ENCODE measurements at places on chromosomes 11 and 22.
A peak's percentile ranks its signal among the peaks of the same experiment; 100 is the strongest.

DNA sequence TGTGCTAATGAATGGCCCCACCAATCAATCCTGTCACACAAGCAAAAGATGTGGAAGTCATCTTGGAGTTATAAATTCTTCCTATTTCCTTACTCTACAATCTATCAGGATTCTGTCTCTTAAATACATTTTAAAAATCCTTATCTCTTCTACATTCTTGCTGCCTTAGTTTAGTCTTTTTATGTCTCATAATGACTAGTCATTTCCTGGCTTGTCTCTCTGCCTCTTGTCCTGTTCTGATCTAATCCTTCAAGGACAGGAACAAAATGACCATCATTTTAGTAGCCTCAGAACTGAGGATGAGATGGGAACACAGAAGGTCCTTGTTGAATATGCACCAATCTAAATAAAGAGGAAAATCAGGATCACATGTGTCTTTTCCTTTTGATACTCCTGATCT, 56.6 kb upstream of the LIN7C start:
- DNase-seq, result peak; percentile 26

- no peak for DNase-seq
Observed at GRCh38 chr11:74092425-74092824, 78.4 kb downstream of the C2CD3 start.

DNA sequence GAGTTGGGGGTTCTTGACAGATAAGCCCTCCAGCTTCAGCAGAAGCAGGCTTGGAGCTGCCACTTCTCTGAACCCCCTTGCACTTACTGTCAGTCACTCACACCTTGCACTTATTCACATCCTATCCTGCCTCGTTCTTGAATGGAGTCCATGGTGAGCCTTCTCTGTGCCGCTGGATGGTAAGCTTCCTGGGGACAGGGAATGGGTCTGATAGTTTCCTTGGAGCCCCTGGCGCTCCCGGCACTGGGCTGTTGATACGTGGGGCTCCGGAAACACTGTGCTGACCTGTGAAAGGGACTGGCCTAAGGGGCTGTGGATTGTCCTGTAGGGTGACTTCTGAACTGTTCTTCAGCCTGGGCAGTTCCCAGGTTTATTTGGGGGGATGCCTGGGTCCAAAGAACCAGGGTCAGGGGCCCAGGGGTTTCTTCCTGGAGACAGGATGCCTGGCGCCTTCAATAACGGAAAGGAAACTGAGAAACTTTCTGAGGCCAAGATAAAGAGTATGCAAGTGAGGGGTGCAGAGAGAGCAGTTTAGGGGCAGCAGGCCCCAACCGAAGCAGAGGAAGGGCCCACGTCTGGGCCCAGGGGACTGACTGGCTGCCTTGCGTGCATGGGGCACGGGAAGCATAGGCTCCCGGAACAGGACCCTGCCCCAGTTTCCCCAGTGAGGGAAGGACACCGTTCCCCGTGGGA, 709 bp upstream of the ST3GAL4 start:
- DNase-seq, result no peak

DNA sequence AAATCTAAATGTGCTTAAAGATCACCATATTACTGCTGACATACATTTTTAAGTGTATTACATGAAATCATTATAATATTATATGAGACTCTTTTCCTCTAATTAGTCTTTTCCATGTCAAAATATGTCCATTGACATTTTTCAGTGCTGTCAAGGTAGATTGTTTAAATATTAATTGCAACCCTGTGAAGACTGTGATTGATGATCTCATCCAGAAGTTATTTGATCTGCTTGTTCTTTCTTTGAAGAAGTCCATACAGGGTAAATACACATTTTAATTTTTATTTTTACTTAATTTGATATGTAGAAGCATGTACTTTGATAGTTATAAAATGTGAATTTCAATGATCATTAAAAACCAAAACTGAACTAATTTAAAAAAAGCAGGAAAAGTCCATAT, 38.4 kb downstream of the DYNC2H1 start:
- DNase-seq, result no peak

- no peak for DNase-seq
Observed at GRCh38 chr11:70415642-70416395, 17.5 kb downstream of the CTTN start.

DNA sequence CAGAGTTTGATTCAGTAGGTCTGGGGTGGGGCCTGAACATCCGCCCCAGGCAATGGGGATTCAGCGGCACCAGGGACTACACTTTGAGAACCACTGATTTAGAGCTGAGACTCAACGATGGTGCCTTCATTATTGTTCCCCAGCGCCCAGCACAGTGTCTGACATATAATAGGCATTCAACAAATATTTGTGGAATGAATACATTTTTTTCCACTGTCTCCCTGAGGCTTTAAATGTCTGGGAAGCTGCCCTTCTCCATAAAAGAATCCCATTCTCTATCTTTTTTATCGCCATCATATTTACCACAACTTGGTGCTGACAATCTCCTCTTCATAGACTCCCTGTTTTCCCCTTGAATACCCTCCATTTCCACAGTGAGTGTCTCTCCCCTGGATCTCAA, 23.6 kb upstream of the LMO2 start:
- no peak for DNase-seq

DNA sequence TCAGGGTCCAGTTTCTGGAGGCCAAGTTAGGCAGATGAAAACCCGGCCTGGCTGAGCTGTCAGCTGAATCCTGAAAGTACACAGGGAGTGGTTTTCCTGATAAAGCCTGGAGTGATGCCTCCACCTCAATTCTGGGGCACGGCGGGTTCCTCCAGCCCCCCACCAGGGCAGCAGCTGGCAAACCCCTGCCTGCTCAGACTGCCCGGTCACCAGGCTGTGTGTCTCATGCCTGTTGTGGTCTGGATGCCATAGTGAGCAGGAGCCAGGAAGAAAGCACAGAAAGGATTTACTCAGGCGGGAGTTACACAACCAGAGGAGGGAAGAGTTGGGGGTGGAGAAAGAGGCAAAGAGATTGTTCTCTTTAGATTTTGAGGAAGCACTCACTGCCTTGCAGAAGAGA, 119.9 kb upstream of the RASSF10 start:
- peak; percentile 96 for DNase-seq

GRCh38 chr11:45477588-45477987, 187.8 kb downstream of the CHST1 start:
- DNase-seq, result no peak

GRCh38 chr22:28773461-28773867, 969 bp downstream of the CCDC117 start:
- peak; percentile 44 for DNase-seq

- DNase-seq, result no peak
Observed at GRCh38 chr11:82930229-82930628, 28.7 kb downstream of the DDIAS start.

DNA sequence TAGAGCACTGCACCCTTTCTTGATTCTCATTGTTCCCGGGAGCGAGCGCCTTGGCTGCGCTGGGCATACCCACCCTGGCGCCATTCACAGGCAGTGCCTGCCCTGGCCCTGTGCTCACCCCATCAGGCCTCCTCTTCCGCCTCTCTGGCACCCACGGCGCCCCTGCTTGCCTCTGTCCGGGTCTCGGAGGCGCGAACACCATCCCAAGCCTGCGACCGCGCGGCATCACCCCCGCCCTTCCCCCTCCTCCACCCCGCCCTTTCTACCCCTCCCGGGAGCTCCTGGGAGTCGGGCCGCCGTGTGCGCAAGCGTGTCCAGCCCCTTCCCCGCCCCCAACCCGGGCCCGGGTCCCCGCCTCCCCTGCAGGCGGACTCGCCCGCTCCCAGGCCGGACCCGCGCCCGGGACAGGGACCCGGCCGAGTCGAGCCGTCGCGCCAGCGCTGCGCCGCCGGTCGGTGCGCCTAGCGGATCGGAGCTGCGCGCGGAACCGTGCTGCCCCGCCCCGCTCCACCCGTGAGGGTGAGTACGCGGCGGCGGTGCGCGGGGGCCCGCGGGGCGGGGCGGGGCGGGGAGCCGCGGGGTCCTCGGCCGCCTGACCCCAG, at the start of gene ST3GAL4:
Gene ST3GAL4 (plus strand): TSS at position 363 of the 602 bp plus-strand sequence. CDS start 50,470 bp downstream, outside the sequence.
- peak; percentile 58 for DNase-seq

DNA sequence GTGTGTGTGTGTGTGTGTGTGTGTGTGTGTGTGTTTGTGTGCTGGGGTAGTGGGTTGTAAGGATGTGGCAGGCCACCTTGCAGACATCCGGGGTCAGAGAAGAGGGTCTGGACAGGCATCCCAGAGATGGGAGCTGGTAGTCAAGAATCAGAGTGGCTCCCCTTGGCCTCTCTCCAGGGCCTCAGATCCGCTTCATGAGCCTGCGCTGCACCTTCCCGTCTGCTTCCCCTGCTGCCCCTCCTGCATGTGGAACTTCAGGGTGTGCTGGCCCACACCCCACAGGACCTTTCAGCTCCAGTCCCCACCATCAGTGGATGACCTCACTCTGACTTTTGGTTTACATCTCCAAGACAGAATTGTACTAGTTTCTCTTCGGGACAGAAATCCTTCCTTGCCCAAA, 31.2 kb downstream of the TREH start:
- DNase-seq, result no peak

DNA sequence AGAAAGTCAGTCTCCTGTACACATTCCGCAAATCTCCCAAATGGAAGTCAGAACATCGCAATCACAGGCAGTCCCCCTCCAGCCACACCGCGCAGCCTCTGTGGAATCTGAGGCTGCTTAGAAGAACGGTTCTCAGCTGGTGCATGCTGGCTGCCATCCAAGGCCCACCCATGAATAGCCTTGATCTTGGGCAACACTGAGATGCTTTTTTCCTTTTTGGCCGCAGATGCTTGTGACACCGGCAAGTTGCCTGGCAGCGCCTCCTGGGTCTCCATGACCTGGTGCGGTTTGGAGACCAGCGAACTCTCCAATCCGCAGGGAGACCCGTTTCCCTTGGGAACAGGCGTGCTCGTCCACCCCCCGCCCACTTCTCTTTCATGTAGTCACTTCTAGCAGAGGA, 26.3 kb upstream of the PHF21B start:
- peak; percentile 59 for DNase-seq

- no peak for DNase-seq
Observed at GRCh38 chr11:17702876-17703275, 16.5 kb upstream of the MYOD1 start.

DNA sequence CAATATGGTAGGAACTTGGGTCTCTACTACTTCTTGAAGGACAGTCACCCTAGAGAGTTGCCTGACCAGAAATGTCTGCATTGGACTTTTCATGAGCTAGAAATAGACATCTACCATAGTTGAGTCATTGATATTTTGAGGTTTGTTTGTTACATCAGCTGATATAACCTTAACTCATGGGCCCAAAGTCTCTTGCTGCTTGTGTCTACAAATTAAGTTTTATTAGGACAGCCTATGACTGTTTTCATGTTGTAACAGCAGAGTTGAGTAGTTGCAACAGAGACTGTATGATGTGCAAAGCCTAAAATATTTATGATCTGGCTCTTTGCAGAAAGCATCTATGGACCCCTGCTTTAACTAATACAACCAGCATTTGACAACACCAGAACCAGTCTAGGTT, 155.3 kb downstream of the MIAT start:
- peak; percentile 4 for DNase-seq

- DNase-seq, result no peak
Observed at GRCh38 chr11:45060707-45061106, 85.7 kb upstream of the PRDM11 start.

DNA sequence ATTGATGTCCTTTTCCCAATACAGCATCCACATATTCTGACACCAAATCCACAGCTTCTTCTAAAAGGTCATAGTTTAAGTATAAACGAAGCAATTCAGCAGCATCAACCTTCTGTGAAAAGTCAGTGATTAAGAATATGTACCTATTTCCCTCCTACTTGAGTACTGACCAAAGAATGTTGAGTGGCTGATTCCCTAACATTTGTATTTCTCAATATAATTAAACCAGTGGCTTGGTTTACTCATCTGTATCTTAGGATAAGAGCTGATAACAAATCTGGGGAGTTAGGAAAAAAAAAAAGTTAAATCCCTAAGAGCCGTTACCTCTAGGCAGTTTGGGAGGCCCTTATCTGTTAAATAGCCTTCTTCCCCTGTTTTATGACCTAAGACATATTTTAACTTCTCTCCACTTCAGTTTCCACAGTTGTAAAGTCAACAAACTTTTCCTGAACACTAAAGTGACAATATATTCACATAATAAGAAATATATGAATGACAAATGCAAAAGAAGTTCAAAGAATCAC, 16.0 kb upstream of the FNBP4 start:
- no peak for DNase-seq

- DNase-seq, result peak; percentile 78
Observed at GRCh38 chr22:24155627-24156140, 25.6 kb upstream of the SUSD2 start.

DNA sequence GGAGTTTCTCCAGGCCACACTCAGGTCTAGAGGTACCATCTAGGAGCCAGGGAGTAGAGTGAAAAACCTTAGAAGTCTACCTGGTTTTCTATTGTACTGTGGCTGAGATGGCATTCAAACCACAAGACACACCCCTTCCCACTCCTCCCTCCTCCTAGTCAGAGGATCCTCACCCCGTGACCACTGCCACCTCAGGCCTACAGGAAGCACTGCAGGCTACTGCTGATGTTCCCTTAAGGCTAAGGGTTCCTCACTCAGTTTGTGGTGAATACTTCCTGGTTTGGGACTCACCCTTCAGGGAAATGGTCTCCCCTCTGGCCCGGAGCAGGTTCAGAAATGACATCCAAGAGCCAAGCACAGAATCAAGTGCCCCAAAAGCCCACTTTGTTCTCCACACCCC, 1293.9 kb downstream of the JRKL start:
- no peak for DNase-seq

DNA sequence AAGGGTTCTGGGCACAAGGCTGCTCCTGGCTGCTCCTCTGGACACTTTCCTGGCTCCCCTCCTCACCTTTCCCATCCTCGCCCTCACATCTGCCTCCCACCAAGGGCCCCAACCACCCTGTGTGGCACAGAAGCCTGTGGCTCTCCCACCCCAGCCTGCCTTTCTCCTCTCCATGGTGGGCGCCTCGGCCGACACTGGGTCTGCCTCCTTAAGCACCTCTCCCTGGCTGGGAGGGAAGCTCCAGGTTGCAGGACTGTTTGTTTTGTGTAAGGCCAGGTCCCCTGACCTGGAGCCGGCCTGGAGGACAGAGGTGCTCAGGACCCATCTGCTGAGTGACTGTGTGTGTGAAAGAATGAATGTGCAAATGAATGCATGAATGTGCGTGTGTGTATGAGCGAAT, 14.1 kb downstream of the MUC6 start:
- no peak for DNase-seq

Measured in LHCN-M2 (cell line).